Breast epithelium (tissue), 4 donors: ENCODE measurements at places on chromosomes 3 and 15. TPM values are rescaled to one million over a fixed set of nuclear protein-coding genes. Genes with fewer than 3 reads are reported as not detected.

RASL12 gene
- total RNA-seq: 20.3 TPM

DNAH12 gene
- total RNA-seq: 0.32 TPM

GRCh38 chr15:55633731-55634130 lies 45.6 kb upstream of the PYGO1 start:
- H3K4me1 ChIP-seq: no peaks in the 10 kb centered on the region
- no peak overlapping the region for H3K4me3 ChIP-seq
- no peak overlapping the region for H3K27ac ChIP-seq

- no peak for DNase-seq
- no peaks in the 10 kb centered on the region for H3K4me1 ChIP-seq
- H3K27ac ChIP-seq: no peak overlapping the region
- H3K4me3 ChIP-seq: no peak overlapping the region
These were observed 137.6 kb downstream of the GOLIM4 start for GRCh38 chr3:167958141-167958540.

CTXN2 gene
- not detected for total RNA-seq

- no peaks in the 10 kb centered on the region for H3K27me3 ChIP-seq
- no peak overlapping the region for H3K4me3 ChIP-seq
- no peaks in the 10 kb centered on the region for H3K4me1 ChIP-seq
- H3K36me3 ChIP-seq: no peaks in the 10 kb centered on the region
- no peak for DNase-seq
These were observed 4.1 kb upstream of the RARB start for GRCh38 chr3:25423780-25424588.
